ENCODE measurements at places on chromosomes 4 and X.

DNA sequence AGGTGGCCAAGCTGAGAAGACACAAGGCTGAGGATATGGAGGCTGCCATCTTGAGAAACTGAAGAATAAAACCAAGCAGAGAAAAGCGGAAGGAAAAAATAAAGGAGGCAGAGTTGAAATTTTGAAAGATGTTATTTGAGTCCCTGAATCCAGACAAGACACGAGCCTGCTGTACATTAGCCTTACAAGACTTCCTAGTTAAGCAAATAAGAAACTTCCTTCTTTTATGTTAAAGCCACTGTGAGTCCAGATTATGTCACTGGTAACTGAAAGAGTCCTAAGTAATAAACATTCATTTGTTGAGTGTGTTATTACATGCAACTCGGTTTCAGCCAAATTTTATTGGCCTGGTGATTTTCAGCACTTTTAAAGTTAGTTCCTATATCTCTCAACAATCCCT is 30.4 kb downstream of the DRD5 start:
- peak; percentile 77 for DNase-seq

GRCh38 chr4:156832886-156833285 is 138.7 kb downstream of the PDGFC start:
- DNase-seq, result no peak

DNA sequence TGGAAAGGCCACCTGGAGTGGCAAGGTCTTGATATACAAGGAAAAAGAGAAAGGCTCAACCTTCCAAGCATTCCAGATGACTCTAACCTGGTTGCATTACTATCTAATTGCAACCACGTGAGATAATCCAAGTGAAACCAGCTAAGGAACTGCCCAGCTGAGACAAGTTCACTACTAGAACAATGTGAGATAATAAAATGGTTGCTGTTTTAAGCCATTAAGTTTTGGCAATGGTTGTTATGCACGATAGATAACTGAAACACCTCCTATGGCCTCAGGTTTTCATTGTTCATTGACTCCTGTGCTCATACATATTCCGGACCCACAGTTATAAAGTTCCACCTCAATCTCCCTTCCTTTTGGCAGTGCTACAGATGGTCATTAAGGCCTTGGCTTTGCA is 9.2 kb upstream of the CXorf66 start:
- no peak for DNase-seq

- no peak for DNase-seq
Measured at GRCh38 chr4:188023682-188024081, 28.1 kb downstream of the ZFP42 start.

DNA sequence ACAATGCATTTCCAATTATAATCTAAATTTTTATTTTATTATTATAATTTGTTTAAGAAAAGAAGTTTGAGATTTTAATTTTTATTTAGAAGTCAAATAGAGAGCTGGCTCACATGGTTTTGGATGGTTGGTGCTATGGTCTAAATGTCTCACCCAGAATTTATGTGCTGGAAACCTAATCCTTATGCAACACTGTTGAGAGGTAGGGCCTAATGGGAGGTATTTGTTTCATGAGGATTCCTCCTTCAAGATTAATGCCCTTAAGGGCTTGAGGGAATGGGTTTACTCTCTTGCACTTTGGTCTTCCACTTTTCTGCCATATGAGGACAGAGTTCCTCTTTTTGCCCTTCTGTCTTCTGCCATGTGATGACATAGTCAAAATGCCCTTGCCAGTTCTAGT is 960.5 kb upstream of the IGFBP7 start:
- DNase-seq, result no peak

DNA sequence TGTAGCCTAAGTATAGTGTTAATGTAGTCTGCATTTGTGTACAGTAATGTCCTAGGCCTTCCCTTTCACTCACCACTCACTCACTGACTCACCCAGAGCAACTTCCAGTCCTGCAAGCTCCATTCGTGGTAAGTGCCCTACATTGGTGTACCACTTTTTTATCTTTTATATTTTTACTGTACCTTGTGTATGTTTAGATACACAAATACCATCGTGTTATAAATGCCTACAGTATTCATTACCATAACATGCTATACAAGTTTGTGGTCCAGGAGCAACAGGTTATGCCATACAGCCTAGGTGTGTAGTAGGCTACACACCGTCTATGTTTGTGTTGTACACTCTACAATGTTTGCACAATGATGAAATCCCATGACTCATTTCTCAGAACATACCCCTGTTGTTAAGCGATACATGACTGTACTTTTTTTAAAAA is 15.4 kb downstream of the TSPAN5 start:
- no peak for DNase-seq

- DNase-seq, result no peak
Measured at GRCh38 chrX:130253916-130254315, 14.8 kb downstream of the ZNF280C start.

DNA sequence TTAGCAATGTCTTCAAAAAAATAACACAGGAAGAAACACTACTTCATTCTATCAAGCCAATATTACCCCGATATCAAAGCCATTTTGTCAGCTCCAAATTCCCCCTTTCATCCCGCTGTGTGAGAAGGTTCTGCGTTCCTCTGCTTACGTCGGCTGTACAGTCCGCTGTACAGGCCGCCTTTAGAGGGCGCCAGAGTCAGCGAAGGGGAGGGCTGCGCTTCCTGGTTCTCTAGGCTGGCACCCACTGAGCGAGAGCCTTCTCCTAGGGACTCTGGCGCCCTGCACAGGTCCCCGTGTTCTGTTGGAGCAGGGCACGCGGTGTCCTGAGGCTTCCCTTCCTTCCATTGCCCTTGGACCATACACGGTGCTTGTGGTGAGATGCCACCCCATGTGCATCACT is 25.3 kb upstream of the CT45A1 start:
- no peak for DNase-seq

DNA sequence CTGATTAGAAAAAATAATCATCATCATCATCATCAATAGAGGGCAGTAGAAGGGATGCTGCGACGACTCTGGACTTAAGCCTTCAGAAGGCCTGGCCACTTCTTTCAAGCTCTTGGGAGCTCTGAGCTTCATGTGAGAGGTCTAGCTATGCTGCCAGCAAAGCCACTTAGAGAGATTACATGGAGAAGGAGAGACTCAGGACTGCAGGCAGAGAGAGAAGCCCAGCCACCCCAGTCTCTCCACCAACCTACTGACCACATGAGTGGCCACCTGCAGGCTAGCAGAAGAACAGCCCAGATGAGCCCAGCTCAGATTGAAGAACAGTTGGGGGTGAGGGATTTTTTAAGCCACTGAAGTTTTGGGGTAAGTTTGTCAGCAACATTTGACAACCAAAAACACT is 17.1 kb upstream of the TMEM150C start:
- DNase-seq, result no peak

- no peak for DNase-seq
Measured at GRCh38 chrX:15930585-15930984, 76.0 kb upstream of the AP1S2 start.

DNA sequence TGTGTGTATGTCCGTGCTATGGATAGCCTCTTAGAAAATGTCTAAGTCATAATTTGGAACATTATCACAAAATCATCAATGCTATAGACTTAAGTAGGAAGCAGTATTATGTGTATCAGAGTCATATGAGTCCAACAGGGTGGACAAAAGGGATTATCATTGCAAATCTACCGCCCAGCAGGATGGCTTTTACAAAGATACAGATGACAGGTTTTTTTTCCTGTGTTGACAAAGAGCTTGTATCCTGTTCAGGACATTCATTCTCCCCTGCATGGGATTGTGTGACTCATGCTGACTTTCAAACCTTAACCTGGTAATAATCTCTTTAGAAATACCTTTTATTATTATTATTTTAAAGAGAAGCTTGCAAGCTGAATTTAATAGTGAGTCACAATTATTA is 310.3 kb upstream of the GNPDA2 start:
- DNase-seq, result no peak

- DNase-seq, result no peak
Measured at GRCh38 chr4:127505203-127505602, 127.6 kb upstream of the INTU start.

DNA sequence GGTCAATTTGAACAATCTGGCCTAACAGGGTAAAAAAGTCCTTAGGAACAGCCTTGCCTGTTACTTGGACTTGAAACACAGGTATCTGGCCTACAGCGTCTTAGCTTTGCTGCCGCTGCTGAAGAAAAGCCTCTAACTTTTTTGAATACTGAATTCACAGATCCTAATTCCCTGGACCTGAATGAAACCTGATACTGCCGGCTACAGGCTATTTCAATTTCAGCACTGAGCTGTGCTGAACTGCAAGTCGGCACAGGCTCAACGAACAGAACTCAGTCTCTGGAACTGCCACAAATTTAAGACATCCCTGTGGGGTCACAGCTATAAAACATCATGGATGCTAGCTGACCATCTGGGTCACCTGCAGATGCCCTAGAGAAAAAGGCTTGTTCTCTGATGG is 7.2 kb downstream of the NR0B1 start:
- no peak for DNase-seq

- no peak for DNase-seq
Measured at GRCh38 chr4:140137671-140138070, 16.3 kb downstream of the MAML3 start.

- no peak for DNase-seq
Measured at GRCh38 chr4:136737066-136737465, 795.2 kb downstream of the PCDH18 start.

DNA sequence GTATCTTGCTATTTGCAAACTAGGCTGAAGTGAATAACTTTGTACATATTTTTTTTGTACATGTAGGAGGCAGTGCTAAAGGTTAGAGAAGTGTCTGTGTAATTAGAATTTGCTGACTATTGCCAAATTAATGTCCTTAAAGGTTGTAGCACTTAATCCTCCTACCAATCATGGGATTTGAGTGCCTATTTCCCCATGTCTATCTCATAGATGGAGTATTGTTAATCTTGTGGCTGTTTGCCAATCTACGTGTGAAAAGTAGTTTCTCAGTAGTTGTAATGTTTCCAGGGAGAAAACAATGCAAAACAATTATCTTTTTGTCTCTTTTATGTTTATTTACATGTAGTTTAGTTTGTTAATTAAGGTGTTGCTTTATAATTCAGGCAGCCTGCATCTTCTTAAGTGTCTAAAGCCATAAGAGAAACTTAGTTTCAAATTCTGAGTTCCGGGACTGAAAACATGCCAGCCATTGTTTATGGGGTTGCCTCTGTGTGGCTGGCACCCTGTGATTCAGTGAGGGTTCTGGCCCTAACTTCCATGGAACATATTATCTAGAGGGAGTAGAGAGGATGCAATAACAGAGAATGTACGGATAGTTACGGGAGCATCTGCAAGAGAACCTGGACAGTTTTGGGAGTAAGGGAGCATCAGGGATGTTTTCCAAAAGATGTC is 142.4 kb downstream of the KLHL8 start:
- DNase-seq, result peak; percentile 10

DNA sequence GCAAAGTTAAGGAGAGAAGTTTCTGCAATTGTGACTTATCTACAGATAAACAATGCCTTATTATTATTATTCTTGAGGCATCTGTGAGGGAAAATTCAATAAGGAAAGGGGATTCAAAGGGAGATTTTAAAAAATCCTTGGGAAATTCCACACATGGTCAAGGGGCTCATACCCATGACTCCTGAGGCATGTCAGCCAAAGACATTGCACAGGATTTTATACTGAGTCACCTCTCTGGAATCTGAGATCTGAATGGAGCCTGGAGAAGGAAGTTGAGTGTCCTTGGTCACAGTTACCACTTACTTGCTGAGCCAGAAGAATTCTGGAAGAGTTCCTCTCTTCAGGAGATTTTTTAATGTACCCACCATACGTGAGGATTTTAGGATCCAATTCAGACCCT is 14.4 kb upstream of the CXCL8 start:
- peak; percentile 91 for DNase-seq

DNA sequence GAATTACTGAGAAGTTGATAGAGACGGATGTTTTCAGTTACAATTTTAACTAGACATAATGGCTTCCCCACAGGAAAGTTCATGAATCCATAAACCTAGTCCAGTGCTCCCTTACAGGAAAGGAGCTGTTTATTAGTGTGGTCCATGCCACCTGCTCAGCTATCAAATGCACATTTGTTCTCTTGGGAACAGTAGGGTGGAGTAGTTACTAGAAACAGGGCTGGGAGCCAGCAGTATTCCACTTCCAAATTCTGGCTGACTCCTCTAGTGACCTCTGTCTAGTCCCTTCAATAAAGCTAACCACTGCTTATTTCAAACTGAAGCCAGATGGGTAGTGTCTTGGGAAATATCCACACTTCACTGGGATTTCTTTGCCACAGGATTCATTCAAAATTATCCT is 88.4 kb upstream of the TLL1 start:
- no peak for DNase-seq

All from inflammatory macrophage treated with lipopolysaccharide for 4 hours (primary cell).